EH (cell line): ENCODE measurements at places on chromosomes 7 and 10.

GRCh38 chr10:124875596-124875995 is 66.3 kb upstream of the ZRANB1 start:
- peak; percentile 71 for DNase-seq

DNA sequence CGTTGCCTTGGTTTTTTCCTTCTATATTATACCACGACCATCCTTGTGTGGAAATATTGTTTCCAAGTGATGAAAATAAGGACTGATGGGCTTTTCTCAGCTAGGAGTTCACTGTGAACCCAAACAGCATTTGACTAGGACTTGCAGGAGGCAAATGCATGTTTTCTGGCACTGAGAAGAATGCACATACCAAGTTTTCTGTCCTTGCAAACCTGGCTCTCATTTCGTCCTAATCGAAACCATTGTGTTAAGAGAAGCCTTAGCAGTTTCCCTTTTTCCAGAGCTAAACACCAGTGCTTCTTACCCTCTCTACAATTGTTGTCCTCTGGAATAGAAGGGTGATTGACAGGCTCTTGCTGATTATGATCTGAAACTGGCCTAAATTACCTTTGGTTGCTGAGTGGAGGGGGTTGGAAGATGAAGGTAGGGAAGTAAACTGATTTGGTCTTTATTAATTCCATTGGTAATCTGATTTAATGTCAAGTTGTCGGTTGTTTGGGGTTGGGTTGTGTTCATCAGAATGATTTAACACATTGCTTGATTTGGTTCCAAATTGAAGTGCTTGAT is 33.1 kb upstream of the ELMO1 start:
- DNase-seq, result no peak

DNA sequence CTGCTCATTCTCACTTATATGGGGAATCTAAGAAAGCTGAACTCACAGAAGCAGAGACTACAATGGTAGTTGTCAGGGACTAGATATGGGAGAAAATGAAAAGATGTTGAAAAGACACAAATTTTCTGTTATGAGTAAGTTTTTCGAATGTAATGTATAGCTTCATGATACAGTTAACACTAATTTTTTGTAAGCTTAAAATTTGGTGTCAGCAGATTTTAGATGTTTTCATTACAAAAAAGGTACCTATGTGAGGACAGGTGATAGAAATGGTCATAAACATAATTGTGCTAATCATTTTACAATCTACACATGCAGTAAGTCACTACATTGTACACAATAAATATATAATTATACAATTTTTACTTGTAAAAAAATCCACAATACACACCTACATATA is 286.6 kb downstream of the ZNF33B start:
- DNase-seq, result no peak

DNA sequence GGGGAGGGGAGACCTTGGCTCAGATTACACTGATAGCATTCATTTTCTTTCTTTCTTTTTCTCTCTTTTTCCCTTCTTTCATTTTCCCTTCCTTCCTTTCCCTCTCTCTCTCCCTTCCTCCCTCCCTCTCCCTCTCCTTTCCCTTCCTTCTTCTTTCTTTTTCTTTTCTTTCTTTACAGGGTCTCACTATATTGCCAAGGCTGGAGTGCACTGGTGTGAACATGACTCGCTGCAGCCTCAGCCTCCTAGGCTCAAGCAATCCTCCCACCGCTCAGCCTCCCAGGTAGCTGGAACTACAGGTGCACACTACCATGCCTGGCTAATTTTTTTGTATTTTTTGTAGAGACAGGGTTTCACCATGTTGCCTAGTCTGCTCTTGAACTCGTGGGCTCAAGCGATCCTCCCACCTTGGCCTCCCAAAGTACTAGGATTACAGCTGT is 73.0 kb upstream of the MKRN1 start:
- no peak for DNase-seq

DNA sequence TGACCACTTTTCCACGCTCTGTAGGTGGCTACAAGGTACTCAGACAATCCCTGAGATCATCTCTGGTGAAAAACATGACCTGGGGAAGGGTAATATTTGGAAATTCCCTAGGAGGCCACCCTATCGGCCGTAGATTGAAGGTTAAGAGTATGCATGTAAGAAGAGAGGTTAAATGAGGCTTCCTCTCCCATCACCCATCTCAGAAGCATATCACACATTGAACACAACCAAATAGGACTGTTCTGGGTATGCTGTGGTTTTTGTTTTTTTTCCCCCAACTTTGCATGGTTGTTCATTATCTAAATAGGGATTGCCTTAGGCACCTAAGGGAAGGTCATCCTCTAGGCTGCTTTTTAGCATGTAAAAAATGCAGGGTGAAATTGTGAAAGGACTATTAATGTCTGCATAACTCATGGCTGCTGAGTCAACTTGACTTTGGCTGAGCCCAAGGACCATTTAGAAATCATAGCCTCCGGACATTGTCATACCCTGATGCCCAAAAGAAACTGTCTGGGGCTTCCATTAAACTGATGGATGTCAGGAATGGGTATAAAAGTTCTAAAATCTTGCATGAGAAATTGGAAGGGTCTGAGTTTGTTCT is 24.7 kb upstream of the ST8SIA6 start:
- DNase-seq, result peak; percentile 86

- DNase-seq, result no peak
Measured at GRCh38 chr10:28800144-28800543, 122.8 kb downstream of the BAMBI start.
